Posterior cingulate gyrus (tissue), 11 donors: ENCODE measurements at places on chromosomes 6 and 20.

GRCh38 chr20:330233-331149 is 5.1 kb downstream of the SOX12 start:
- peak; percentile 26 for DNase-seq

DNA sequence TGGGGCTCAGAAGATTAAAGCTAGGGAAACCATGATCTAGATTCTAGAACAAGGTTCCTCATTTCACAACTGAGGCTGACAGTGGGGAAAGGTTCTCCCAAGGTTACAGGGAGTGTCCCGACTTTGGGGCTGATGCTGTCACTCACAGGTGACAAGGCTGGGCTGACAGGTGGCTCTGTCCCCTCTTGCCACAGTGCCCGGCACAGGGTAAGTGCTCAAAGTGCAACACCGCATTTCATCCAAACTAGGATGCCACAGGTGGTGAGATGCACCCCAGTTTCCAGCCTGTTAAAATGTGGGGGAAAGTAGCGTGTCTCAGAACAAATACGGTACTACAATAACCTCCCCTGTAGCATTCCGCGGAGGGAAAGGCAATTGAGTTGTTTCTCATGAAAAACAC is 7.8 kb downstream of the ZBP1 start:
- no peak for DNase-seq

DNA sequence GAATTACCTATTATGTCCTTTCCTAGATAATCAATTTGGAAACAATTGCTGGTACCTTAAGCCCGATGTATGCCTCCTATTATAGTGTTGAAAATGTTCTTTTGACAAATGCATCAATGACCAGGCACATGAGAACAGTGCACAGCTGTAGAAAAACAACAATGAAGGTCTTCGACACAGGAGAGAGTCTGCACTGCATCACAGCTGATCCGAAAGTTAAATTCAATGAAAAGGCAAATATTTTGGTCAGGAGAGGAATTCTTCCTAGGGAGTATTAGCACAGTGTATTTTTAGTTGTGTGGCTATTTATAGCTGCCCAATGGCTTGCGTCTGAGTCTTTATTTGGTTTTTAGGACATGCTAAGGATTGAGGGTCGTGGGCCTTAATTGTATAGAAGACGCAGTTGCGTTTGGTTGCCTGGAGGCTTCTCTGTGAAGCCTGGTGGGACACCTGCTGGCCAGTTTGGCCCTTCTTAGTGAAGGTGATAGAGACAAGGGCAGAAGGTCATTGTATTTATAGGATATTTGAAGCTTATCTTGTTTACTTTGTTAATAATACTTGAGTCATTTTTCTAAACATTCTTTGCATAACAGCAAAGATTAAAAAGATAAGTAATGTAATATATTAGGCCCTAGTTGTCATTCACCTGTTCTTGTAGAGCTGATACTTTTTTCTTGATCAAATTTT is 72.3 kb downstream of the CDYL start:
- no peak for DNase-seq

- no peak for DNase-seq
Observed at GRCh38 chr20:40176098-40176841, 512.8 kb downstream of the MAFB start.

DNA sequence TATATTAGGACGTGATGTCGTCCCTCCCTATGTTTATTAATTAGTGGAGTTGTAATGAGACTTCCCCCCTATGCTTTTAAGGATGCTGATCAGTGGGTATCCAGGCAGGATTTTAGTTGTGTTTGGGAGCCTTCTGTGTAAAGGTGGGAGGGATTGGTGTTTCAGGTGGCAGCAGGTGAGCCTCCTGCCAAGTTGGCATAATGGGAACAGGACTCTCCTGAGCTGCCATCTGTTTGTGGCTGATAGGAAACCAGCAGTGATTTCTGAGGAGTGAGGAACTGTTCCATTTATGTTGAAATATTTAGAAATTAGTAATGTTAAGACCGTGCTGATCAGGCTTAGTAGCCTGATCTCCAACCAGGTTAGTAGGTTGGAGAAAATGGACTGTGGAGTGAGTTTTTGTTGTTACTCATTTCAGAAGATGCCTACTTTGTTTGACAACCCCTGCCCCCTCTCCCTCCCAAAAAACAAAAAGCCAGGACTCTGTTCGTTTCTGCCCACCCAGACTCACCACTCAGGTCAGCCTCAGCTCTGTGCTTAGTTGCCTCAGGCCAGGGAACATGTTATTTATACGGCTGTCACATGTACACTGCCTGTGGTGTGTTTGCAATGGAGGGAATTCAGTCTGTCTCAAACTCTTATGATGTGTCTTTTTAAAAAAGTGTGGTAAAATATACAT is 55.4 kb upstream of the TULP4 start:
- DNase-seq = no peak

GRCh38 chr6:104332364-104332763 is 527.4 kb downstream of the HACE1 start:
- DNase-seq = no peak

DNA sequence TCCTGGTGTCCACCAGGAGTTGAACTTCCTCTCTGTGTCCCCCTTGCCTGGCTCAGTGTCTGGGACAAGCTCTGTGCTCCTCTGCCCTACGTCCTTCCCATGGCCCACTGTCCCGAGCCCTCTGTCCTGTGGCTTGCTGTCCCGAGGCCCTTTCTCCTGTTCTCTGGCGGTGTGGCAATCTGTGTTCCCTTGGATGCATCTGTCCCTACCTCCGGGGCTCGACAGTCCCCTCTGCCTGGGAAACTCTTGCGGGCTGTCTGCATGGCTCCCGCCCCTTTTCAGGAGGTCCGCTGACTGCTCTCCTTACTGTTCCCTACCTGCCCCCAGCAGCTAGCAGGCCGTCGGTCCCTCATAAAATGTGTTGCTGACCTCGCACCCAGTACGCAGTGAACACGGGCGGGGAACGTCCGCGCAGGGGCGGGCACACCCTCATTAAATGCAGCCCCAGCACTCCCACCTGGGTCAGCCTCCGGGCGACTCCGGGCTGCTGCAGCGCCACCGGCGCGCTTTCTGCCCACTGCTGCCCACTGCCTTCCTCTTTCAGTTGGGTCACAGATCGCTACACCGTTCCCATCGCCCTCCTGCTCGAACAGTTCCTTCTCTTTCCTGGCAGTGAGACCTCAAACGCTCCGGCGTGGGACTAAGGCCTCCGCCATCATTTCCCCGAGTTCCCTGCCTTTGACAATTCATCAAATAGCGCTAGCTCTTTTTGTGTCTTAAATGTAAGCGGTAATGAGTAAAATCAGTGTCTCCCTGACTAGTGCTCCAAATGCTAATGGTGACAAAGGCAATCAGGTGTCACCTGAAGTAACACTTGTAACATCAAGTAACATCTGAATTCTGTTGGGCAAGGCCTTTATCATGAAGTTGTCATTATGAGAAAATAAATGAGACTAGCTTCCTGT is 60.5 kb downstream of the RSPH3 start:
- DNase-seq = no peak

GRCh38 chr6:151276112-151276740 is 36.5 kb downstream of the AKAP12 start:
- DNase-seq = no peak

- DNase-seq = no peak
Observed at GRCh38 chr20:25247518-25247955, 348 bp upstream of the PYGB start.

GRCh38 chr20:62788607-62789006 is 7.7 kb upstream of the MRGBP start:
- DNase-seq = no peak

- DNase-seq = no peak
Observed at GRCh38 chr20:52918311-52918710, 53.8 kb upstream of the TSHZ2 start.

DNA sequence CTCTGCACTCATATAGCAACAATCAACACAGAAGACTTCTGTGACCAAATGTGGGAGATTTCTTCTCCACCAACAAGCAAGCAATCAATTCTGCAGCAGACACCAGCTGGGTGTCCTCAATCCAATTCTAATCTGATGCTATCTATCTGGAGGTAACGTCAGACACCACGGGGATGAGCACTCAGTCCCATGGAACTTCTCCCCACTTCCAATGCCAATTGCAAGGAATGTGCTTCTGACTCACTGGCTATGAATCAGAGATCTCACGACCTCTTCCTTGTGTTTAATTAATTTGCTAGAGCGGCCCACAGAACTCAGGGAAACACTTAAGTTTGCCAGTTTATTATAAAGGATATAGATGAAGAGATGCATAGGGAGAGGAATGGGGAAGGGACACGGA is 103.5 kb upstream of the SIRPG start:
- DNase-seq = no peak

GRCh38 chr6:111632468-111633247 is 27.0 kb upstream of the TRAF3IP2 start:
- DNase-seq = no peak

DNA sequence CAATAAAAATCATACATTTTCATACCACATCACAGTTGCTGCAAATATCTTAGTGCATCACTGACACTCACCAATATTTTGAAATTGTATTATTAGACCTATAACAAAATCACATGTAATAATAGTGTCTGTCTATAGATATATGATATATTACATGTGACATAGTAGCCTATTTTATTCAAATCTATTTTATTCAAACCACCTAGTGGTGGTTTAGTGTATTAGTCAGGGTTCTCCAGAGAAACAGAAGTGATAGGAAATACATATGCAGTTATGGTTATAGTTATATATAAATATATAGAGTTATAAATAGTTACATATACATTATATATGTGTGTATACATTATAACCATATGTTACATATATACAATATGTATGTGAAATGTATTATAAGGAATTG is 366.5 kb upstream of the ARID1B start:
- no peak for DNase-seq

GRCh38 chr6:35231563-35231962 is 17.8 kb downstream of the SCUBE3 start:
- no peak for DNase-seq

GRCh38 chr6:28634411-28634760 is 108.7 kb downstream of the GPX5 start:
- DNase-seq = no peak
